Fibroblast of skin of left quadriceps (primary cell): ENCODE measurements at places on chromosomes 13 and 19.

DNA sequence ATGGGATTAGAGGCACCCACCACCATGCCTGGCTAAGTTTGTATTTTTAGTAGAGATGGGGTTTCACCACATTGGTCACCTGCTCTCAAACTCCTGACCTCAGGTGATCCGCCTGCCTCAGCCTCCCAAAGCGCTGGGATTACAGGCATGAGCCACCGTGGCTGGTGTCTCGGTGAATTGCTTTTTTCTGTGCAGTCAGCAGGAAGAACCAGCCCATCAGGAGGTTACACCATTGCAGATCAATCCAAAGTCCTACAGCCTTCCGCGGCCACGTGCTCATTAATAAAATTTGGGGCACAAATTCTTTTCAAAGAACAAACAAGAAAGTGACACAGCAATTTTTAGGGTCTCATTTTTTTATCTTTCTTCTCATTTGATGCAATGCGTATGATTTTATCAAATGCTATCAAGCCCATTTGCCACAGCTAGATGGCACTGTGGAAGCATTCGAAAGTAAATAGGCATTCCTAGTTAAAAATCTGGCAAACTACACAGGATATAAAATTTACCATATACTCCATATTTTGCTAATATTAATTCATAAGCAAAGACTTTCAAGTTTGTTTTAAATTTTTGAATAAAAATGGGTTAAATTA is 54.4 kb upstream of the ZNF835 start:
- DNase-seq = no peak

- no peak for DNase-seq
These were observed 201.4 kb downstream of the DIAPH3 start for GRCh38 chr13:59962343-59962742.

GRCh38 chr19:14118165-14119051 is 846 bp upstream of the PRKACA start:
- peak; percentile 14 for DNase-seq

DNA sequence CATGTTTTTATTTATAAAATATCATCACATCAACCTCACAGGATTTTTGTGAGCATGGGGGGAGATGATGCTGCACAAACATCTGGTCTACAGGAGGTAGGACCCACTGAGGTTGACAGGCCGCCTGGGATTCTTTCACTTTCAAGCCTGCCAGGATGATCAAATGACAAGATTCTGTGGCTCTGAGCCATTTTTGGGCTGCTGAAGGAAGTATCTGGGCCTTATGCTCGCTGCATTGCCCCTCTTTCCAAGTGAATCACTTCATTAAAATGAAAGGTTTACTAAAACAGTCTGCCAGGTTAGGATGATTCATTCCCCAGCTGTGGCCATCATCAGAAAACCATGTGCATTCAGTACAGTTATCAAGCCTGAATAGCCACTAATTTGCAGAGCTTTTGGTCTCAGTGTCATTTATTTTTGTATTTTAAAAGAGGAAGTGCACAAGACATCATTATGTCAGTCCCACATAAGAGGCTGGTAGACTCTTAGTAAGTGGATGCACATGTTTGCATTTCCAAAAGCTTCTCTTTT is 34.4 kb downstream of the STARD13 start:
- peak; percentile 97 for DNase-seq

DNA sequence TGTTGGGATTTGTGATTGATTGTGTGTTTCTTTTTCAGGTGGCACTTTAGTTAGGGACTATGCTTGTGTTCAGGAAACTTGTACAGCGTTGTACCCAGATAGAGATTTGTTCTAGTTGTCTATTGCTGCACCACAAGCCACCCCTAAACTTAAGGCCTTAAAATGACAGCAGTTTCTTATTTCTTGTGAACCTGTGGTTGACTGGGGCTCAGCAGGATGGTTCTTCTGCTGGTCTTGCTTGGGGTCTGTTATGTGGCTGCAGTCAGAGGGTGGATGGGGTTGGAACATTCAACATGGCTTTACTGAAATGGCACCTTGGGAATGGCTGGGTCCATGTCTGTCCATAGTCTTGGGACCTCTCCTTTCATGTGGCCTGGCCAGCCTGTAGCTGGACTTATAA is 28.3 kb downstream of the SIPA1L3 start:
- no peak for DNase-seq

- DNase-seq = no peak
These were observed 92.6 kb downstream of the MIPEP start for GRCh38 chr13:23796551-23796950.

GRCh38 chr13:79681069-79681468 is 200.1 kb downstream of the NDFIP2 start:
- no peak for DNase-seq

- no peak for DNase-seq
These were observed 18.6 kb upstream of the LATS2 start for GRCh38 chr13:21079761-21080592.

- no peak for DNase-seq
These were observed 419.5 kb upstream of the ARGLU1 start for GRCh38 chr13:106987427-106987785.

DNA sequence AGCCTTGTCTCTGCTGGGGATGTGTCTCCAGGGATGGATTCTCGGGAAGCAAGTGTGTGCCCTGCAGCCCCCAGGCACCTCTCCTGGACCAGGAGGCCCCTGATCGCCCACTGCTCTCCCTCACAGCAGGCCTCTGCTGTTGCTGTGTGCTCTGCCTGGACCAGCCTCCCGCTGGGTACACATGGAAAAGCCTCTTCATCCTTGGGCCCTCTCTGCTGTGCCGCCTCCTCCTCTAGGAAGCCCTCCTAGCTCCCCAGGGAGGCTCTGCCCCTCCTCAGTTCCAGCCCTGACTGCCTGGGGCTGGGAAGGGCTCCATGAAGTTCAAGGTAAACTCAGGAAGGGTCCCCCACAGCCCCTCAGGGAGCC is 12.0 kb downstream of the NDUFA11 start:
- DNase-seq = no peak

DNA sequence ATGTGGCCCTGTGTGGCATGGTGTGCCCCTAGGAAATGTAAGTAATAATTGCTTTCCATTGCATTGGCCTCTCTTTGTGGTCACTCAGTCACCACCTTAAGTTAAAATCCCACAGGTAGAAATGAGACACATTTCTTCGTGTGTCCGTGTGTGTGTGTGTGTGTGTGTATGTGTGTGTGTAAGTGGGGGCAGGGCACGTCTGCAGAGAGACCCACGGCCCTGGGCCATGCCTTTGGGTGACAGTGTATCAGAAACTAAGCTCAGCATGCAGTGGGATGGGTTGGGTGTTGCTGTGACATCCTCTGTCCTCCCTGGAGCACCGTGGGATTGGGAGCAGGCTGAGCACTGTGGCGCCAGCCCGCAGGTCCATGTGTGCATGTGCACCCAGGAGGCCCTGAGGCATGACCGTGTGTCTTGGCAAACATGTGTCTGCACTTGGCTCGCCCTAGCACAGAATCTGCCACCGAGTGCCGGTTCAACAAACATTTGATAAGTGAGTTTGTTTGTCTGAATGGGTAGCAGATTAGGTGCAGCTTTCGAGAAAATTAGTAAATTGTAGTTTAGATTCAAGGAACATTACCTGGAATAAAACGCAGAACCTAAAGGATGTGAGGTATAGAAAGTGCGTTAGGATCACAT is 91.8 kb downstream of the WTIP start:
- no peak for DNase-seq
